Activated CD4-positive, alpha-beta T cell treated with anti-CD3 and anti-CD28 coated beads for 1 hour (primary cell): ENCODE measurements at places on chromosomes 11 and 22.

DNA sequence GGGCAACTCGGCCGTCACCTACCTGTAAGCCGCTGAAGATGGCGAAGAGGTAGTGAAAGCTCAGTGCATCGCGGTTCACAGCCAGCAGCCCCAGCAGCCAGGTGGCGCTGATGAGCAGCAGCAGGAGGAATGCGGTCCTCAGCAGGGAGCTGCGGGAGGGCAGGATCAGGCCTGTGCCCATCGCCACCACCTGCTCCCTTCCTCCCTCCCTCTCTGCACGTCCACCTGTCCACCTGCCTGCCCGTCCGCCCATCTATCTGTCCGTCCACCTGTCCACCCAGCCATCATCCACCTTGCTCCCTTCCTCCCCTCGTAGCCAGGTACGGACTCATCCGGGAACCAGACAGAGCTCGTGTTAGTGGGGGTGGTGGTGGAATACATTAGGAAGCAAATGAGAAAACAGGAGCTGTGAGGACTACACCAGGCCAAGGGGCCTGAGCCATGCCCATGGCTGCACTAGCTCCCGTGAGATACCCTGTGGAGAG lies 32.2 kb downstream of the TRMU start:
- DNase-seq, result peak; percentile 48

DNA sequence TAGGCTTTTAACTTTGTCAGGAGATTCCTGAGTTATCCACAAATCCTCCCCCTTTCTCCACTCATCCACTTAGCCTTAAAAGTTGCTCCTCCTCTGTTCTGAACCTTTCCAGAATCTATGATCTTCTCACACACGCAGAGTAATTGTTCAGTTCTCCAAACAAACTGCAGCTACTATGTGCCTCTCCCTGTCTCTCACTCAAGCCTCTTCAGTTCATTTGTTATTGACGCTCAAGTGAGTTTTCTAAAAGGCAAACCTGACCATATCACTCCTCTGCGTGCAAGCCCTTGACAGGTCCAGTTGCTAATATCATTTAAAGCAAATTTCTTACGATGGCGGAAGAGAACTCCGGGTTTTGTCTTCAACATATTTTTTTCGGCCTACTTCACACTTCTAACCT lies 1169.7 kb upstream of the TENM4 start:
- DNase-seq, result no peak

- DNase-seq, result no peak
Measured at GRCh38 chr22:36208914-36209313, 7.3 kb upstream of the APOL4 start.

- DNase-seq, result no peak
Measured at GRCh38 chr11:72239849-72240460, 4.0 kb downstream of the PHOX2A start.

GRCh38 chr11:44208976-44209603 lies 100.8 kb downstream of the ALX4 start:
- no peak for DNase-seq

DNA sequence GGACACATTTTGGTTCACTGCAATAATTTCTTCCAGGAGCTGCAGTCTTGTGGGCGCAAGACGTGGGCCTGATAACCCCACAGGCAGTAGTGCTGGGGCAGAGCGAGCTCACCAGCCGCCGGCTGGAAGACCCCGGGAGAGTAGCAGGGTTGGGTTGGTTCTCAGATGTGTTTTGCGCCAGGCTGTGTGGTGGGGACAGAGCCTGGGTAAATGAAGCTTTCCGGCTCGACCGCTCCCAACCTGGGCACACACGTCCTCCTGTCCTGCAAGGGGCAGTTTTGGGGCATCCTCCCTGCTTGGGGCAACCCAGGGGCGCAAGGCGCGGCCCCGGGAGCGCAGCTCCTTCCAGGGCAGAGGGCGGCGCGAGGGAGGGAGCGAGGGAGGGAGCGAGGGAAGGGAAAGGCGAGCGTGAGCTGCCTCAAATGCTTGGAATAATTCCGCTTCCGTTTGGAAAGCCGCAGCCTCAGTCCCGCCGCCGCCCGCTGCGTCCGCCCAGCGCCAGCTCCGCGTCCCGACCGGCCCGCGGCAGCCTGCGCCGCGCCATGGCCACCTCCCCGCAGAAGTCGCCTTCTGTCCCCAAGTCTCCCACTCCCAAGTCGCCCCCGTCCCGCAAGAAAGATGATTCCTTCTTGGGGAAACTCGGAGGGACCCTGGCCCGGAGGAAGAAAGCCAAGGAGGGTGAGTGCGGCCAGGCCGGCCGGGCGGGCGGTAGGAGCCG lies at the start of gene PARVA:
Gene PARVA (plus strand): TSS at position 466 of the 718 bp plus-strand sequence. CDS start 77 bp downstream, at position 543.
- DNase-seq, result no peak

DNA sequence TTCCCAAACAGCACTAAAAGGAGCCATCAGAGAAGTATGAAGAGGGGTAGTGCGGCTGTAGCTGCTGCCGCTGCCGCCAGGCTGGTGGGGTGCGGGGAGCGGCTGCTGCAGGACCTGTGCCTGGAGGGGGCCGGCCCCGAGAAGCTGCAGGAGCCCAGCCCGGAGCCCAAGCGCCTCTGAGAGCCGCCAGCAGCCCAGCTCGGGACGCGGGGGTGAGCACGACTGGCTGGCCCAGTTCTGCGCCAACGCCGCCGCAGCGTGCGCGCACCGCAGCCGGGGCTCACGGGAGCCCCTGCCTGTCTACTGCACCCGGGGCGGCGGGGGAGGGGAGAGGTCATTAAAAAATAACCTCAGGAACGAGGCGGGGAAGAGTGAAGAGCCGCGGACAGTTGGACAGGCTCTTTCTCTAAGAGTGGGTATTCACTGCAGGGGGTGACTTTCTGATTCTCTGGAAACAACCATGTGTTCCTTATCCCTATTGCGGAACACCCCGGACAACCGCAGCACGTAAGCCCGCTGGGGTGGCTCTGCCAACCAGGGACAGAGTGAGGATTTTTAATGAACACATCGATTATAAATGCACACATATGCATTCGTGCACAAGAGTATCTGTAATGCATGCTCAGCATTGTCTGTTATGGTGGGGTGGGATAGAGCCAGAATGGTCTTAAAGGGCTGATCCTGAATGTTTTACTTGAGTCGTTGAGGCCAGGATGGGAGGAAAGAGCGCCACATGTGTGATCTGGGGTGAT lies 453 bp downstream of the GAS2 start:
- no peak for DNase-seq

GRCh38 chr22:40279017-40279416 lies 67.3 kb upstream of the ADSL start:
- no peak for DNase-seq

GRCh38 chr11:113351480-113351879 lies 36.1 kb upstream of the ANKK1 start:
- no peak for DNase-seq

DNA sequence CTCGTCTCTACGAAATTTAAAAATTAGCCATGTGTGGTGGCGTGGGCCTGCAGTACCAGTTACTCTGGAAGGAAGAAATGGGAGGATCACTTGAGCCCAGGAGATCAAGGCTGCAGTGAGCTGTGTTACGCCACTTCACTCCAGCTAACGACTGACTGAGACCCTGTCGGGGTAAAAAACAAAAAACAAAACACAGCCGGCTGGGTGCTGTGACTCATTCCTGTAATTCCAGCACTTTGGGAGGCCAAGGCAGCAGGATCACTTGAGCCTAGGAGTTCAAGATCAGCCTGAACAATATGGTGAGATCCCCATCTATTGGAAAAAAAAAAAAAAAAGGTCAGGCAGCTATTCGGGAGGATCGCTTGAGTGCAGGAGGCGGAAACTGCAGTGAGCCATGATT lies 2.4 kb downstream of the PAFAH1B2 start:
- DNase-seq, result no peak

DNA sequence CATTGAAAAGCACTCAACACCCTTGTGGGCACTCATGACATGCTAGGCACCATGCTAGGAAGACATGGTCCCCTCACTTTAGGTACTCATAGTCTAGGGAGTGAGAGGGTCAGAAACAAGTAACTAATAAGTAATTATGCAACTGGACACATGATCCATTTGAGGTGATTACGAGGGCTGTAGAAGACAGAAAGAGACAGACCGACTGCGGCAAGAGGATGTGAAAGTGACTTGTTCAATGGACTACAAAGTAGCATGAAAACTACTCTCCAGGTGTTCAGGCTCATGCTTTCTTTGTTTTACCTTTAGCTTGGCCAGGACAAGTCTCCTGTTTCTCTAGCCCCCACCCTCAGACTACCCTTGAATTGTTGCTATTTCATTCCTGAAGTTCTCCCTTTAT lies 310.8 kb upstream of the SORL1-AS1 start:
- no peak for DNase-seq

- no peak for DNase-seq
Measured at GRCh38 chr22:23204541-23205157, 24.3 kb downstream of the BCR start.

DNA sequence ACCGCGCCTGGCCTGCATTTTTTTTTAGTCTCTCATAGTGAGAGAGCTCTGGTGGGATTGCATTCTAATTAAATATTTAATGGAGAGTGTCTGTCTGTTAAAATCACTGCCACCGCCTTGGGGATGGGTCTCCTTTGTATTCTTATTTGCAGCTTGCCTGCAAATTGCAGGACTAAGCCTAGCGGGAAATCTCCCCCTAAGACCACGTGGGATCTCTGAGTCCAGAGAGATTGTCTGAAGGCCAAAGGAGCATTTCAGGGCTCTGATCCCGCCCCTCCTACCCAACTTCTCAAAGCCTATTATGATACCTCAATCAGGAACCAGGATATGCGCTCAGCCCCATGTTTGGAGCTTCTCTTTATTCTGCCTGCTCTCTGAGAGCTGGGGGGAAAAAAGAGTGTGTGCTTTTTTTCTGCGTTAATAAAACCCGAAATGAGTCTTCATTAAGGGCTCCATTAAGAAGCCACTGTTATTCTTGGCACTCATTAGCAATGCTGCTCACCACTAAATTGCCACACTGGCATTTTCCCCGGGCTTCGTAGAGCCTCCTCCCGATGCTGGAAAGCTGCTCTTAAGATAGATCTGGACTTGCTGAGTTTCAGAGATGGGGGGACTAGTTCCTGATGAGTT lies 92.9 kb upstream of the THY1 start:
- DNase-seq, result no peak

GRCh38 chr22:42644422-42645340 lies 4.3 kb upstream of the ATP5MGL start:
- no peak for DNase-seq

- no peak for DNase-seq
Measured at GRCh38 chr11:17498058-17498457, 21.4 kb upstream of the ABCC8 start.

DNA sequence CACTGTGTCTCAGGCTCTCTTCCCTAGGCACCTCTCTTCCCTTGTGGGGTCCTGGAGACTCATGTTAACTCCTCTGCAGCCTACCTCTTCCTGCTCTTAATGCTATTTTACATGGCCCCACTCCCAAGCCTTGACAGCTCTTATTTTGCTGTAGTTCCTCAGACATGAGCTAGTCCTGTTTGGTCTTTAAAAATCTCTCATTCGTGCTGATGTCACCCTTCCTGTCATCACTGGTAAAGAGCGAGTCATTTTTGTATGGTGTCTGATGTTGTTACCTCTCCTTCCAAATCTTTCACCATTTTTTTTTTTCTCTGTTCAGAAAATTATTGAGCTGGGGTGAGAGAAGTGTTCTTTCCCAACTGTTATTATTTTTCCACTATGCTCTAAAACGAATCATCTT lies 84.8 kb upstream of the ZBED5 start:
- no peak for DNase-seq

DNA sequence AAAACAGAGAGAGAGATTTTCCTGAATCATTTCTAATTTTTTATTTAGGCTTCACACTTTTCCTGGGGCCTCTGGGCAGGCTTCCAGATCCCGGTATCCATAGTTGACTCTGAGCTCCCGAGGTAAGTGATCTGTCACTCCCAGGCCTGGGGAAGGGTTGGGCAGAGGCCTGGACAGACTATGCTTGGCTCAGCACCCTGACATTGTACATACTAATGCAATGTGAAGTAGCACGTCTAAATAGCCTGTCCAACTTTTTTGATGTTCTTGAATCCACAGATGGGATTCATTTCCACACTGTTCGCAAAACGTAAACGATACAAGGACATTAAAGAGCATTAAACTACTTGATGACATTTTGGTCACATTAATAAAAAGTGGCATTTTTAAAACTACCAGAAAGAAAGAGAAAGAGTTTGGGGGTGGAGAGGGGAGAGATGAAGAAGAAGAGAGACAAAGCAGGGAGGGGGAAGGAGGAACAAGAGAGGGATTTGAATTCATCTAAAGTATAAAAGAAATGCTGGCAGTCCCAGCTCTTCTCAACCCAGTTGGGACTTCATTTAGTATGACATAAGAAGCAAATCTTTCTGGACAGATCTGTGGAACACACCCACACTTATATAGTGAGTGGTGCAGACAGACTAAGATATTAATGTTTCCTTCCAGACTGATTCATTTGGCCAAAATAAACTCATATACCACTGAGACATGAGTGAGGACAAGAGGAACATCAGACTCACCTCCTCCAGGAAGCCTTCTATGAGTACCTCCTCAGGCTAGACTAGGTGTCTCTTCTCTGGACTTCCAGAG lies 514.2 kb downstream of the SOX6 start:
- DNase-seq, result no peak

- no peak for DNase-seq
Measured at GRCh38 chr11:134861490-134862104, 449.6 kb upstream of the B3GAT1 start.

DNA sequence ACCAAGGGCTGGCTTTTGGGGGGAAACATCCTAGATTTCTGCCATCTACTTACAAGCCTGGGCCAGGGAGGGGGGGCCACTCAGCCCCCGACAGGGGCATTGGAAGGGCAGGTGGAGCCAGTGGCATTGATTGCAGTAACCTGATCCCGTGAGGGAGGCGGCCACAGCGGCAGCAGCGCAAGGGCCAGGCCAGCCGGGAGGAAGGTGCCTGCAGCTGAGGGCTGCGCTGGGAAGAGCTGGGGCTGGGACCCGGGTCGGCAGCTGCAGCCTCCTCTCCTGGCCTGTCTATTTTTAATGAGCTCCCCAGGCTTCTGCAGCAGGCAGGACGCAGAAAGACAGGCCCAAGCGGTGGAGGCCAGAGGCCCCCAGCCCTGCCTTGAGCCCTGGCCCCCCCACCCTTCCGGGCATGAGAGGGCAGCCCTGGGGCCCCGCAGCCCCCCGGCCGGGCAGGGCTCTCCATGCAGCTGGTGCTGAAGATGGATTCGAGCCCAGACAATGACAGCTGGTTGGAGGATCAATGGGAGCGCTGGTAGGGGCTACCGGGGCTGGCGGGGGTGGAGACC lies 10.6 kb downstream of the FREY1 start:
- no peak for DNase-seq

DNA sequence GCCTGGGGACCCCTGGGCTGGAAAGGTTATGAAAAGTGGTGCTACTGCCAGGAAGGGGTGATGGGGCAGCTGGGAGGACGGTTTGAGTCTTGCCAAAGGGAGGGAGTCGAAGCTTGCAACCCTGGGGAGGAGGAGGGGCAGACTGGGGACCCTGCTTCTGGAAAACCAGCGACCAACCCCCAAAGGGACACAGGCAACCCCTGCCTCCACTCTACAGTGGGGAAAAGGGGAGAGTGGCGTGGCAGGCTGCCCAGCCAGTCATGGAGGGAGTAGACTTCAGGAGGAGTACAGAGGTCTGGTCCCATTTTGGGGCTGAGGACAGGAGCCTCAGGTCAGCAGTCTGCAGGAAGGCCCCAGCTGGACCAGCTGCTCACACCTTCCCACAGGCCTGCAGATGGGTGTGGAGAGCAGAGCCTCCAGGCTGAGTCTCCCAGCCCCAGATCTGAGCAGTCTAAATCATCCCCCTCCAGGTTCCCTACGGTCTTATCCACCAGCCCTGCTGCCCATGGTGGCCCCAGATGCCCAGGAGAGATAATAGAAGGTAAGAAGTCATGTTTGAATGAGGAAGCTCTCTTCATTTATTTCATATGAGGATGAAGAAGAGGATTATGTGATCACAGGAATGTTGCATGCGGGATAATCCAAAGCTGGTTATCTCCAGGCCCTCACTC lies 3.3 kb downstream of the DDT start:
- DNase-seq, result no peak
